Melanocyte of skin (primary cell): ENCODE measurements at places on chromosomes 2 and 18. TPM values are rescaled to one million over a fixed set of nuclear protein-coding genes. Genes with fewer than 3 reads are reported as not detected.

The MBD2 gene
- total RNA-seq: 14.8 and 25.4 TPM in 2 replicates

The SCN9A gene
- total RNA-seq: 0.33 and 1.7 TPM in 2 replicates

The REG3A gene
- total RNA-seq: not detected in 2 replicates

The AKAIN1 gene
- total RNA-seq: not detected in 2 replicates

The PEX13 gene
- 16.0 and 21.7 TPM in 2 replicates for total RNA-seq

The C2orf81 gene
- 1.7 and 2.2 TPM in 2 replicates for total RNA-seq

The FAM228B gene
- 3.7 and 6.3 TPM in 2 replicates for total RNA-seq

The IGFBP2 gene
- total RNA-seq: 0.67 and 3.1 TPM in 2 replicates

The ADAM23 gene
- total RNA-seq: 6.3 and 8.8 TPM in 2 replicates
